ENCODE measurements at places on chromosomes 3 and 15.

GRCh38 chr3:39086144-39086543, 21.3 kb downstream of the GORASP1 start:
- no peak for DNase-seq

DNA sequence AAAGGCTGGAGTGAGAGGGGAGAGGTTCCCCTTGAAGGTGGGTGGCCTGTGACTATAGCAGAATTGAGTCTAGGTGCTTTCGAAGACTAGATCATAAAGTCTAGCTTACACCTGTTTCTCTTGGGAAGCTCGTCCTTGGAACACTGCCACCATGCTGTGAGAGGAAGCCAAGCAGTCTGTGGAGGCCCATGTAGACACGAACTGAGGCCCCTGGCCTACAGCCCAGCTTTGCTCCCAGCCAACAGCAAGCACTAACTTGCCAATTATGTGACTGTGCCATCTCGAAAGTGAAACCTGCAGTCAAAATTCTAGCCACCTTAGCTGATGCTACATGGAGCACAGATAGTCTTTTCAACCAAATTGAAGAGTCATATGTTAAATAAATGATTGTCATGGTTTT, 190.5 kb upstream of the NECTIN3 start:
- no peak for DNase-seq

DNA sequence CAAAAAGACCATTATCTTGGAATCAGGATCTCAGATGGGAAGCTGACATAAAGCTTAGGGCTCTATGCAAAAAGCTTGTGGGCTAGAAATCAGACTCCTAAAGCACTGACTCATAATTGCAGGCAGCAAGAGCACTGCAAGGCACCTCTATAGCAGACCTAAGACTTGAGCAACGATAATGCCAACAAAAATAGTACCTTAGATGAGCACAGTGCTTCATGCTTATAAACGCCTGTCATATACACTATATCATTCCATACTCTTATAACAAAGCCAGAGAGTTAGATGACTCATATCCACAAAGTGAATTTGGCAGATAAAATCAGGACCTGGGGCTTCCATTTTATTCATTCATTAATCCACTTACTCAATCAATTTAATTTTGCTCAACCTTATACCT, 560.8 kb downstream of the MCTP2 start:
- no peak for DNase-seq

DNA sequence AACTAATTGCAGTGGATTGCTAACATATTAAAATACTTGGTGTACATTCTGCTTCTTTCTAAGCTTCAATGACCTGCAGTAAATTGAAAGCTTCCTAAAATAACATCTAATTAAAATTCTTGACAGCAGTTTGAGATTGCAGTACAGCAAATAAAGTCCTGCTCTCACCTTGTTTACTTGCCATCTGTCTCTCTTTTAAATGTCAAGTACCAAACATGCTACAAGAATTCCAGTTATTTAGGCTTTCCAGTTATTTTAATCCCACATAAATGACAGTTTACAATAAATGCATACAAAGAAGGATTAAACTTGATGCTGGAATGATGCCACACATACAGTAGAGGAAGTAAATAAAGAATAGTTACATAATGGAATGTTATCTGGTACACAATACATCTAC, 33.2 kb downstream of the CBLB start:
- no peak for DNase-seq

GRCh38 chr15:68034081-68034480, 20.0 kb upstream of the PIAS1 start:
- DNase-seq = no peak

- no peak for DNase-seq
Observed at GRCh38 chr3:396293-396692, 199.7 kb downstream of the CHL1 start.

- DNase-seq = no peak
Observed at GRCh38 chr15:53454843-53455721, 304.4 kb downstream of the WDR72 start.

GRCh38 chr3:130826516-130827182, 67.2 kb upstream of the ATP2C1 start:
- no peak for DNase-seq

DNA sequence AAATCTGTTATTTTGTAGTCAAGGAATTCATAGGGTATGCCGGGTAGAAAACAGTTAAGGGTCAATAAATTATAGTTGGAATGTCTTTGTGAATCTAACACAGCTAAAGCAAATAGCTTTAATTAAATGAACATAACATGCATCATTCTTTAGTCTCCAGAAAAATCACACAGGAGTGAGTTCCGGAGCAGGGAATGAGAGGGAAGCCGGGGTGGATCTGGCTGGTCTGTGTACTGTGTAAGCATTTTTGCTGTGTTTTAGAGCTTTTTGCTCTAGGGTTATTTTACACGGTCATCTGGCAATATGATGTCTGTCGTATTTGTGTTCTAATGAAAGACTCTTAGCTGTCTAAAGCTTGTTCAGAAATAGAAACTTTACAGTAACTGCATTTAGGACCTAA, 57.5 kb downstream of the MED12L start:
- no peak for DNase-seq

DNA sequence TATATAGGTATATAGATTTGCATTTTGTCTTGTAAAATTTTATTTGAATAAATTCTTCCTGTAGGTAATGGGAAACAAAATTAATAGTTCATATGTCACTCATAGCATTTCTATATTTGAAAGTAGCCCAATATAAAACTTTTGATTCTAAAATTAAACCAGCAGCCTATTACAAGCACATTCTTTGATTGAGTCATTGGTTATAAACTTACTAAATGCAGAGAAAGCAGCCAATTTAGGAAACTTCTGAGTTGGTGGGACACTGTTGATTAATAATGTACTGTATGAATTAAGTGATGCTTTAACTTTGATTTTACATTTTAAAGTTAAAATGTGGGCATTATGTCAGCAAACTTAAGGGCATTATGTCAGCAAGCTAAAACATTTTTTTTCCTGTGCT, 34.5 kb downstream of the NR1D2 start:
- DNase-seq = no peak

DNA sequence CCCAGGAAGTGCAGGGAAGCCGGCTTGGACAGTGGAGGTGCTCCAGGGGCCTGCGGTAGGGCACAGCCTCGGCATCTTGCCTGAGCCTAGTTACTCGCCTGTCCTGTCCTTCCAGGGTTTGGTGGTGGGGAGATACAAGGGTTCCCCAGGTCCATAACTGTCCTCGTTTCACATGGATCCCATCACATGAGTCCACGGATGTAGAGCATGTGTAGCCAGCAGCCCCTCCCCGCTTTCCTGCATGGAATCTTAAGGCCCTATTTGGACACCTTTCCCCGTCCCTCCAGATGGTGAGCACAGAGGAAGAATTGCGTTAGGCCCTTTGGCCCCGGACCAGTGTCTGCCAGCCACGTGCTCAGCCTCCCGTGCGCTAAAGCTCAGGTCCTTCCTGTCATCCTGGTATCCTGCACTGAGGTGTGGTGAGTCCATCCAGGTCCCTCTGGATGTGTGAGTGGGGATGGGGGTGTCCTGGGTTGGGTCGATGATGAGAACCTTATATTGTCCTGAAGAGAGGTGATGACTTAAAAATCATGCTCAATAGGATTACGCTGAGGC, 230.4 kb downstream of the SNRPN start:
- DNase-seq = no peak

DNA sequence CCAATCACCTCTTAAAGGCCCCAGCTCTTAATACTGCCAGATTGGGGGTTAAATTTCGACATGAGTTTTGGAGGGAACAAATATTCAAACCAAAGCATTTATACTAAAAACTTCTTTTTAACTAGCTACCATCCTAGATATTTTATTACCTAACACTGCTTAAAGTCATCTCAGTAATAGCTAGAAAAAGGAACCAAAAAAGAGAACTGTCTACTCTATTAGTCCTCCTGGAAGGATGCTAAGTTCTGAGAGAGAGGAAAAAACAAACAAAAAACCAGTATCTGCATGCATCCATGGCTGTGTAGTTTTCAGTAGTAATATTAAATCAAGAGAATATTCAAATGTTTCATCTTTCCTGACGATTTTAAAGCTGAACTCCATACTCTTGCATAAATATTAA, 5.8 kb downstream of the CPOX start:
- DNase-seq = no peak

DNA sequence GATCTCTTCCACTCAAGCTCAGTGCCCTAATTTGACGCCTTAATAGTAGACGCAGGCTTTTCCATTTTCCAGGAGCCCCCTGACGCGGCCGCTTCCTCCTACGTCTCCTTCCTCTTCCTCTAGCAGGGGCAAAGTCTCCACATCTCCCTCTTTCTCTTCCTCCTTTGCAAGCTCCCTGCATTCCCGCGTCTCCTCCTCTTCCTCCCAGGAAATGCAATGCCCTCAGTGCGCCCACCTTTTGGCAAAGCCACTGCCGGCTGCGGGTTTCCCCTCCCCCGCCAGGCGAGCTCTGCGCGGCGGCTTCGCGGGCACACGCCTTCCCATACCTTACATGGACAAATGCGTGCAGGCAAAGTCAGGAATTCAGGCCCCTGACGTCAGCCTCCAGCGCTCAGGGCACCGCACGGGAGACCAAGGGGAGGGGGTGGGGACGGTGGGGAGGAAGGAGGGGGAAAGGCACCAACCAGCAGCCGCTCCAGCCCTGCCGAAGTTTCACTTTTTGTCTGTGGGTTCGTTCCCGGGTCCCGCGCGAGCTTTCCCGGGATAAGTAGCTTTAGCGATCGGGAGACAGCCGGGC, 432 bp upstream of the LPP start:
- DNase-seq = peak; percentile 43

GRCh38 chr3:151726016-151726415, 7.7 kb upstream of the AADACL2 start:
- no peak for DNase-seq

GRCh38 chr3:188053036-188053340, 101.0 kb upstream of the LPP start:
- no peak for DNase-seq

GRCh38 chr15:88378188-88378637, 89.0 kb downstream of the MRPL46 start:
- no peak for DNase-seq

DNA sequence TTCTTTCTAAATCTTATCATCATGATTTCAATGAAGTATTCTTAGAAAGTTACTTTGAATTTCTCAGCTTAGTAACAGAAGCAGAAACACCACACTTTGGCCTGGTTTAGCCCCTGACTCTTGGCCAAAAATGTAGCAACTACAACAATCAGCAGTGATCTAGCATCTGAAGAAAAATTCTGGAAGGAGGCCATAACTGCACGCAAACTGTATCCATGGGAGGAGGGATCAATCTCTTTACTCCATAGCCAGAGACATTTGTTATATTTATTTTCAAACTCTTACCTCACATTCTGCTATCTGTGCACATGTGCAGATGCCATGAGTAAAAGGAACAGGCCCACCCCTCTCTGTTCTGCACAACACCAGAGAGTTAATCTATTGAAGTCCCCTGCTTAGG, 251.0 kb upstream of the P2RY1 start:
- DNase-seq = no peak

DNA sequence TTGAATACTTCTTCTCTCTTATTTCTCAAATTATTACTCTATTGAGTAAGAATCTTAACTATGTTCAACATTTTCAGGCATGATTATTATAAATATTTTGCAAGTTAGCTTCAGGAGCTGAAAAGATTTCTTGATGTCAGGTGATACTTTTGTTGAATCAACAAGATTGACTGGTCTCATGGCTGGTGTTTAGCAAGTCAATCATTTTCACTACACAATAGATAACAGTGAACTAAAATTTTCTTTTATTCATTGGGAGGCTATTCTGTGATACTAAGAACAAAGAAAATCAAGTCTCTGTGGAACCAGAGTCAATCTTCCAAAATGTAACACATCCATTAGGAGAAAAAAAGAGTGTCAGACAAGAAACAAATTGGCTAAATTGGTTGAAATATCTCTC, 476.7 kb downstream of the CNTN3 start:
- DNase-seq = no peak

GRCh38 chr3:173410849-173411248, 13.3 kb downstream of the NLGN1 start:
- DNase-seq = no peak

- DNase-seq = no peak
Observed at GRCh38 chr3:51311055-51311454, 74.0 kb upstream of the MANF start.

DNA sequence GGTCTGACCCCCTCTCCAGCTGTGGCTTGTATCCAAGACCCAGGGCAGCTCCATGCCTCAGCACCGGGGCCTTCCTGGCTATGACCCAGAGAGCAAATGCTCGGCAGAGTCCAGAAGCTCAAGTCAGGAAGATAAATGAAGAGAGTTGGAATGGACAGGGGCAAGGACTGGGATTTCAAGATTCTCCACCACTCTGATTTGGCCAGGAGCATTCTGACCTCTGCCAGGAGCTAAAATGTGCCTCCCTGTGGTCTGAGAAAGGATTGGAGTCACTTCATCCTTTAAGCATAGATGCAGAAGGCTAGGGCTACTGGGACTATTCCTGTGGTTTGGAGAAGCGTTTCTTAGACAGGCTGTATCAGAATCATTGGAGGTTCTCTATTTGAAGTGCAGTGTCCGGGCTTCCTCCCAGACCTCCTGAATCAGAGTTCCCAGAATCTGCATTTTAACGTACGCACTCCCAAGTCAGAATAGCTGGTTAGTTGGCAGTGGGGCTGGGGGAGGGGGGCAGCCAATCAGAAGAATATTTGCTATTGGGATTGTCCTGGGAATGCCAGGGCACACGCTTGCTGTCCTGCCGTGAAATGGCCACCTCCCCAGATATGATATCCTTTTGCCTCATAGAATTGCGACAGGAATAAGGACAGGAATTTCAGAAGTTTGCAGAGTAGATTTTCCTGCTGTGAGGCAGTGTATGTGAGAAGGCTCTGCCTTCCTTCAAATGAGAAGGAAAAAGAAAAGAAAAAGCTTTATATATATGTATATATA, 57.4 kb downstream of the HRH1 start:
- no peak for DNase-seq

DNA sequence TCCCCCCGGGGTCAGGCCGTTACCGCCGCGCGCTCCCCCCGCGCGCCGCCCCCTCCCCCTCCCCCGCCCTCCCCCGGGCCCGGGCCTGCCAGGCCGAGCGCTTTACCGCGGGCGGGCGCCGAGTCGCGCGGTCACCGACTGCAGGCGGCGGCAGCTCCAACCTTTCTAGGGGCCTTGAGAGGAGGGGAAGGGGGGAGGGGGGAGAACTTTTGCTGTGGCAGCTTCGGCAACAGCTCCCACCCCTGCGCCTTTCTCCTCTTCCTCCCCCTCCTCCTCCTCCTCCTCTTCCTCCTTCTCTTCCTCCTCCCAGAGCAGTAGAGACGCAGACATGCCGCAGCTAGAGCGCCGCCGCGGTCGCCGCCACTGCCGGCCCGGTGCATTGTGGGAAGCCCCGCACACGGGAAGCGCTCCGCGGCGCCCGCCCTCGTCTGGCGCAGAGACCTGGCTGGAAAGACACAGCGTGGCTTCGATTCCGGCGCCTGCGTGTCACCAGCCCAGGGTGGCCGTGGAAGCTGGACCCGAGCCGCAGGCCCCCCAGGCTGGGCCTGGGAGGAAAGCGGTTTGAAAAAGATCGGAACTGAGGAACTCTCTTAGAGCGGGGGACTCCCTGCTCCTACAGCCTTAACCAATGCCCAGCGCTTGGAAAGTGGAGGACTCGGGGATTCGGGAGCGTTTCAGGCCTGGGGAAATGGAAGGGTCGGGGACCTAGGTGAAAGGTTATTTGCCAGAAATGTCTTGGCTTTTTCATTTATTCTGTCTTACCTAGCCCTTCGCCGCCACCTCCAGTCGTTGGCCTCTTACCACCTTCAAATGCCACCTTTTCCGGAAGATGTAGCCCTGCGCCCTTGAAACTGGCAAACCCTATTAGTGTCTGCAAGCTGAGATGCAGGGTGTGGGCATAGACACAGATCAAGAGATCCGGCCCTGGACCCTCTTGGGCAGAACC, at the start of gene ZNF148:
ZNF148 (minus strand) TSS at position 330 of the 946 bp plus-strand sequence. CDS start 61,685 bp downstream, outside the sequence.
- peak; percentile 95 for DNase-seq

GRCh38 chr15:69161079-69161877, 843 bp downstream of the GLCE start:
- peak; percentile 61 for DNase-seq
